ENCODE measurements at places on chromosomes 3 and 15.

- no peak for DNase-seq
Observed at GRCh38 chr3:162200836-162201235, 704.2 kb downstream of the OTOL1 start.

DNA sequence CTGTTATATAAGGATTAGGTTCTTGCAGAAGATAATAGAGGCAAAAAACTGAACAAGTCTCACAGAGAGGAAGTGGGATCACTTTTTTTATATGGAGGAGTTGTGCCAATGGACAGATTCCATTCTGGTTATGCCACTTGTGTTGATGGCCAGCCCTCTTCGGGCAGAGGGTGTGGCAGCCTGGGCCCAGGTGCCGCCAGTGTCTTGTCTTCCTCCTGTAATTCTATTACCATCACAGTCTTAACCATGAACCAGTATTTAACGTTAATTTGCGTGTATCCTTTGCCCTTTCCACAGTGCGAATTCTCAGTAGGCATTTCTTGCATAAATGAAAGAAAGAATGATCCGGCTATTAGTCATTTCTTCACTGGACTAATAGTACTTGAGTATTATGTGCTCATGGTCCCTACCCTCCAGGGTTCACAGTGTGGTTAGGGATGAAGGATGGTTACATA is 7.0 kb upstream of the USP4 start:
- DNase-seq, result no peak

DNA sequence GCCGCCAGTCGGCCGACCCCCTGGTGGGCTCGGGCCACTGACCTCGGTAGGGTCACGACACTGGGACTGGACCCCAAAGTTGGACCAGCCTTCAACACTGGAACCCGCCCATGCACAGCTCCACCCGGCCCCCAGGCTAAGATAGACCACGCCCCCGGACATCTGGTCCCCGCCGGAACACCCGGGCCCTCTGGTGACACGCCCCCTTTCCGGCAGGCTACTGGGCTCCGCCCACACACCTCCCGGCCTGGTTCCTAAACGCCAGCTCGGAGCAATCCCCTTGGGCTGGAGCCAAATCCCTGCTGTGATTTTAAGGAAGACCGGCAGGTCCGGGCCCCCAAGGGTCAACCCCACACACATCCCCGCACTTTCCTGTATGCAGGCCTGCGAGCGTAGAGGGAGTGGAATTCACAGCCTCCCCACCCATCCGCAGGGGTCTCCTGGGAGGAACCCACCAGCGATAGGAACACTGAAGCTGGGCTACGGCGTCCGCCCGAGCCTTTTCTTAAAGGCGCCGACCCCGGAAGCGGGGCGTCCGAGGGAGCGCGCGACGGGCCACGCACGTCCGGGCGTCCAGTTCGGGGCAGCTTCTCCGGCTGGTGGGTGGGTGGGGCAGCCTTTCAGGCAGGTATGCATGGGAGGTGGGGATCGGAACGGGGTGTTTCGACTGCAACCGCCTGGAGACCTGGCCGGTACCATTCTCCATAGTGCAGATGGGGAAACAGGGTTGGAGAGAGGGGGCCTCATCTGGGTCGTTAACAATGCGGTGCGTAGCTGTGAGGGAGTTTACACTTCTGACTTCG is at the start of gene HEMK1:
HEMK1 (plus strand) TSS at position 576 of the 803 bp plus-strand sequence. CDS start 1,583 bp downstream, outside the sequence.
- DNase-seq, result peak; percentile 97

DNA sequence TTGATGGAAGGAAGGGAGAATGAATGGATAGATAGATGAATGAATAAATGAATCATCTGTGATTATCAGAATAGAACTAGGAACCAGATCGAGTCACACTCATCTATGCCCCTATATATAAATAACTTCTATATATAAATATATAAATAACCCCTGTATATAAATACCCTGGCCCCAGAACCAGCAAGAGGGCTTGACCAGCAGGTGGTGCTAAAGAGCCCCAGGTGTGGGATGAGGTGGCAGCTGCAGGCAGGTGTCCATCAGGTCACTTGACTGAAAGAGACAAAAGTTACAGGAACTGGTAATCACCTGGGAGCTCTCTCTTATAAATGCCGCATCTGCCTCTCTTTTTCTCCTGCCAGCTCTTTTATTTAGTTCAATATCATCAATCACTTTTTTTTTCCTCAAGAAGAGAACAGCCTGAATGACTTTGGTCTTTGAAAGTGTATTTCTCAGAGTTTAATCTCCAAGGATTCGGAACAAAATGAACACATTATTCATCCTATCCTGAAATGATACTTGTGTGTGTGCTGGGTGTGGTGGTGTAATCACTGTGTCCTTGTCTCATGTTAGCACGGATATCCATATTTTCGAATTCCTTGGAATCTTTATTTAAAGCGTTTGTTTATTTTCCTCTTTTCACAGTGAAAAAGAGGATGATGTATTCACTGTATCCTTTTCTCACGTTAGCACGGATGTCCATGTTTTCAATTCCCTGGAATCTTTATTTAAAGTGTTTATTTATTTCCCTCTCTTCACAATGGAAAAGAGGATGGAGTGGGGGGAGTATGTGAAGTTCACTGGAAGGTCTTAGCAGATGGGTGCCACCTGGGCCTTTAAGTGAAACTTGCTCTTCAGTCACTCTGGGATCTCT is 35.4 kb upstream of the ATG7 start:
- peak; percentile 83 for DNase-seq

DNA sequence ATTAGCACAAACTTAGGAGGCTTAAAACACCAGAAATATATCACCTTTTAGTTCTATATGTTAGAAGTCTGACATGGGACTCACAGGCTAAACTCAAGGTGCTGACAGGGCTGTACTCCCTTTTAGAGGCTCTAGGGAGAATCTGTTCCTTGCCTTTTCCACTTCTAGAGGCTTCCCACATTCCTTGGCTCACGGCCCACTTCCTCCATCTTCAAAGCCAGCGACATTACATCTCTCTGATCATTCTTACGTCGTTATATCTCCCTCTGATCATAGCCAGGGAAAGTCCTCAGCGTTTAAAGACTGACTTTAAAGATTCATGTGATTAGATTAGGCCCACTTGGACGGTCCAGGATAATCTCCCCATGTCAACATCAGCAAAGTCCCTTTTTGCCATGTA is 166.3 kb downstream of the GREM1 start:
- DNase-seq, result no peak

DNA sequence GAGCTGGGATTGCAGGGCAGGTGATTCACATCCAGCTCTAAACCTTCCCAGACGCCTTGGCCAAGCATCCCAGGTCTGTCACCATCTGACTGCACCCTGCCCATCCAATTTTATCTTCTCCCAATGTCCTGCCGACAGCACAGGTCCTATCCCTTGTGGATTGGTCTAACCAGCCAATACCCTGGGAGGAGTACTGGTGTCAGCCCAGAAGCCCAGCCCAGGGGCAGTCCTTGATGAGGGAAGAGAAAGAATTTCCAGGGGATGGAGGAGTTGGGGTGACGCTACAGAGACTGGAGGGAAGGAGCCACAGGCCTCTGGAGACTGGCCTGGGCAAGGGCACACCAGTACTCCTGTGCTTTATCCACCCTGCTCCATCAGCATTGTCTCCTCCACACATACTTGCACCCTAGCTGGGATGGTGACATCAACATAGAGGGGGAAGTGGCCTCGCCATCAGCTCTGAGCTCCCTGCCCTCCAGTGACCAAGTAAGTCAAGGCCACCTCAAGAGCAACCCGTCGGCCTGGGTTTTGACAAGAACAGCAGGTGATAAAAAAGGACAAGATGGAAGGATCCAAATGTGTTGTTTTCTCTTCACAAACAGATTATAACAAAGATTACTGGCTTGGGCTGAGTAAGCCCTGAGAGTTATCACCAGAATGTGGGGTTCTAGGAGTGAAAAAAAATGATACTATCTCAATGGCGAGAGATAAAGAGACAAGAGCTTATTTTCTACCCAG is 114.6 kb downstream of the AQP9 start:
- DNase-seq, result no peak

GRCh38 chr3:192186498-192186897 is 540.8 kb downstream of the FGF12 start:
- no peak for DNase-seq

GRCh38 chr15:96330064-96330449 is 443 bp upstream of the NR2F2 start:
- DNase-seq, result no peak

- DNase-seq, result no peak
Observed at GRCh38 chr15:55403531-55403930, 4.6 kb downstream of the CCPG1 start.

DNA sequence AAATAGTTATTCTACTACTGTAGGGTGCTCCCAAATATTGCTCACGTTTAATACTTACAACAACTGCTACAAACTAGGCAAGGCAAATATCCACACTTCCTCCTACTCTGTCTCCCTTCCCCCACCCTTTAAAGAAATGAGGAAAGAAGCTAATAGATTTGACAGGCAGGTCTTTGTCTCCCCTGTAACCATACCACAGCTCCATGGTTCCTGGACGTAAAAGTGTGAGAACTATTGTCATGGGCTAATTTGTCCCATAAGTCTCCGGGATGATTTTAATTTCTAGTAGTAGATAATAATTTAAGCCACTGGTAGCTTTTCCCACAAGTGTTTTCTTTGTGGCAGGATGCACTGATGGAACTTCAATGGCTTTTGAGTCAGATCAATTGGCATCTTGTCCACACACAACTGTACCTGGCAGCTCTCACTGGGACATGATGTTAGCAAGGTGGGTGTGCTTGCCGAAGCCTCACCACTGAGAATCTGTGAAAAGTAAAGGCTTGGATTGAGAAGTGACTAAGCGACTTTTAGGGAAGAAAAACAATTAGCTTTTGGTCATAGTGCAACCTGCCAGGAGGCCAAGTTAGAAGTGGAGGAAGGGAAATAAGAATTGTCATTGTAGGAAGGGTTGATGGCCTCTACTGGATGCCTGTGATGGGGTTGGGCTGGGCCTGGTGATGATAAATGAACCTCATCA is 1.4 kb upstream of the CPOX start:
- DNase-seq, result no peak

- DNase-seq, result no peak
Observed at GRCh38 chr15:83200589-83200988, 7.0 kb downstream of the HDGFL3 start.

GRCh38 chr3:187610981-187611511 is 59.1 kb downstream of the SST start:
- no peak for DNase-seq

DNA sequence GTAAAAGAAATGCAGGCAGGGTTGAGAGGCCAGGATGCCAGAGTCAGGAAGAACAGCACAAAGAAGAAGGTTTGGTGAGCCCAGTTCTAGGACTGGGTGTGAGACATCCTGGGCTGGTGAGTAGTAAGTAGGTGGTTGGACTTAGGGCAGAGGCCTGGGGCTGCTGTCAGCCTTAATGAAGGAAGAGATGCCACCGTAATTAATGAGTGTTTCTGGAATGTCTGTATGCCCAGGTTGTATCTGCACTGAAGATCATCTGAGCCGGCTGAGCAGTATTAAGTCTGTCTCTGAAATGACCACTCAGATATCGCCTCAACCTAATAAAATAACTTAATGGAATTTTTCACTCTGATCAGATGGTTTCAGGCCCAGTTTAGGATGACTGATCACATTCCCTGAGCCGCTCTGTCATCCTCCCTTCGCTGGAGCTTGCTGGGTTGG is 532.9 kb upstream of the IL12A start:
- no peak for DNase-seq

DNA sequence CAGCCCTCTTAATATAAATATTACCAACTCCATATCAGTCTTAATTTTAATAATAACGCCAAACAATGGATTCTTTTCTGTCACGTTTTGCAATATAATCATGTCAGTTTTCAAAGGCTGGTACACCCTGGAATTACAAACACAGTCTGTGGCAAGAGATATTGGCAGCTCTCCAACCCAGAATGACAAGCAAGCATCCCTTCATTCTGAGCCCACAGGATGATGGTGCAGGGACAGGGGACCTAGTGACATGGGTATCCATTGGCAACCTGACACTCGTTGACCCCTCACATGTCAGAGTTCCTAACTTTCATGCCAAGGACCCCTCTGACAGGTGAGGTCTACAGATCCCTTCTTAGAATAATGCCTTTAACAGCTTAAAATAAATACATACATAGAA is 154.5 kb upstream of the TSC22D2 start:
- no peak for DNase-seq

- no peak for DNase-seq
Observed at GRCh38 chr3:38317192-38317759, 29.3 kb upstream of the XYLB start.

DNA sequence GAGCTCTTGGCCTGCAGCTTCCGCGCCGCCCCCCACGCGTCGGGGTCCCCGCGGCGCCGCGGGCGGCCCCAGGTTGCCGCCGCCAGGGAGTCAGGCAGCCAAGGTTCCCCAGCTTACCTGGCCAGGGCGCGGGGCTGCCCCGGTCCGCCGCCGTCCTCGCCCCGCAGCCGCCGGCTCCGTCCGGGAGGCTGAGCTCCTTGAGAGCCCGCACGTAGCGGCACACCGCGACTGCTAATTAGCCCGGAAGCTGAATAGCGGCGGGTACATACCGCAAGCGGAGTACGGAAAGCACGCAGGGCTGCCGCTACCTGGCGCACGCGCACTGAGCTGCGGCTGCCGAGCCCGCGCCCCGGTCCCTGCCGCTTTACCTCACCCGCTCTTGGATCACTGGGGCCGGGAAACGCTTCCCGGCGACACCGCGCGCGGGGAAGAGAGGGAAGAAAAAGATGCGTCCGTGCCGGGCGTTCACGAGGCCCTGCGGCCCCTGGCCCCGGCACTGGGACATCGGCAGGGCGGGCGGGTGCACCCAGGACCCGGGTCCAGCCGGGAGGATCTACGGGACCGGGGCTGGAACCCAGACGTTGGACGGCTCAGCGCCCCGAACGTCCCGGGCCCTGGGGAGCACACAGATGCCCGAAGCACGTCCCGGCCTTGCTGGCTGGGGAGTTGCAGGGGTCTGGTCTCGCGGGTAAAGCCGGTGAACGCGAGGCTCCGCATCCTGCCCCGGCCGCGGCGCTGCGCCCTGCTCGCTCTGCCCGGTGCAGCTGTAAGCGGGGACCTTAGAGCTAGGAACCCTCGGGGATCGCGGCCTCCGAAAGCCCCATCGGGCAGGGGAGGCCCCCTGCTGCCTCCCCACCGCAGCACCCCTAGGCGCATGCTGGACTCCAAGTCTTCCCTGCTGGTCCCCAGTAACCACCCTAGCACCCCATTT is at the start of gene GOLGA8B:
GOLGA8B (minus strand) TSS at position 253 of the 931 bp plus-strand sequence. CDS start 47,739 bp downstream, outside the sequence.
- peak; percentile 75 for DNase-seq

DNA sequence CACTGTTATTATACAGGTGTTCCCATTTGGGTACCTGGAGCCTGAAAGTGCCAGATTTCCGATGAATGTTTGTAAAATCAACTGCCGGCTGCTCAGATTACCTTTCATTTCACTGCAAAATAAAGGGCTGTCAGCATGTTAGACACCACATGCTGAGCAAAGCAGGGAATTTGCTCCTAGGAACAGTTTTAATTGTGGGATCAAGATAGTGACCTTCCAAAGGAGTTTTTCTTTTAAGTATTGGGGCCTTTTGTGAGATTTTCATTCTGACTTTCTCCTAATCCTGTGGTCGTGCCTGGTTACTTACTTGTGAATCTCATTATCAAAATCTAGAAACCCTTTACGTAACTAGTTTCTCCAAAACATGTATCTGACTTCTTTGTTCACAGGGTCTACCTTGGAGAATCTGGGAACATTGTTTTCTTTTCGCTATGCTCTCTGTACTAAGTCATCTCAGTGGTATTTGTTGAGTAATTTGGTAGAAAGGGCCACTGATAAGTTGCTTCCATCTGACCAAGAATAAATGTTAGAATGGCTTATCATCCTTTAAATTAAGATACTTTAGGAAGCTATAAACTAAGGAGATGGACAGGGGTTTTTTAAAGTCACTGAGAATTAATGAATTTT is 40.8 kb upstream of the LRTM1 start:
- no peak for DNase-seq

- peak; percentile 5 for DNase-seq
Observed at GRCh38 chr15:72271895-72272212, 500 bp downstream of the PARP6 start.

Measured in stimulated activated CD4-positive, alpha-beta T cell treated with anti-CD3 and anti-CD28 coated beads, Interleukin-4, amount 100 ng/mL, for 48 hours (primary cell).